ENCODE measurements at places on chromosomes 12 and 14.

DNA sequence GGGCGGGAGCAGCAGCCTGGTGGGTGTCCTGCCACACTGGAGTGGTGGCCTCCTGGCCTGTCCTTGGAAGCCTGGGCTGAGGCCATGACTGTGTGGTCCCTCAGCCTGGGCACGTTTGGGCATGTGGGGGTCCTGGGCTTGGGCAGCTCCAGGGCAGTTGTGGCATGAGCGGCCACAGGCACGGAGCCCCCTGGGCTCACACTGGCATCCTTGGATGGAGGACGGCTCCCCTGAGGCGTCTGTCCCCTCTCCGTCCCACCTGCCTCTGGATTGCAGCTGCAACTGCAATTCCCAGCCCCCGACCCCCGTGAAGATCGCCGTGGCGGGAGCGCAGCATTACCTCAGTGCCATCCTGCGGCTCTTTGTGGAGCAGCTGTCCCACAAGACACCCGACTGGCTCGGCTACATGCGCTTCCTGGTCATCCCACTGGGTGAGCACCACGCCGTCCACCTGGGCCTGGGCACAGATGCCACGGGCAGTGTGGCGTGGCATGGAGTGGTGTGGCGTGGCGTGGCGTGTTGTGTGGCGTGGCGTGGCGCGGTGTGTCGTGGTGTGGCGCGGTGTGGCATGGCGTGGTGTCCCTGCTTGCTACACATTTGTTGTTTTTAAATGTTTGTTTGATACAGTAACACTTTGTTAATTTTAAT, 15.1 kb upstream of the TEX22 start:
- DNase-seq = no peak

- no peak for DNase-seq
These were observed 29.6 kb downstream of the WBP11 start for GRCh38 chr12:14773685-14774073.

DNA sequence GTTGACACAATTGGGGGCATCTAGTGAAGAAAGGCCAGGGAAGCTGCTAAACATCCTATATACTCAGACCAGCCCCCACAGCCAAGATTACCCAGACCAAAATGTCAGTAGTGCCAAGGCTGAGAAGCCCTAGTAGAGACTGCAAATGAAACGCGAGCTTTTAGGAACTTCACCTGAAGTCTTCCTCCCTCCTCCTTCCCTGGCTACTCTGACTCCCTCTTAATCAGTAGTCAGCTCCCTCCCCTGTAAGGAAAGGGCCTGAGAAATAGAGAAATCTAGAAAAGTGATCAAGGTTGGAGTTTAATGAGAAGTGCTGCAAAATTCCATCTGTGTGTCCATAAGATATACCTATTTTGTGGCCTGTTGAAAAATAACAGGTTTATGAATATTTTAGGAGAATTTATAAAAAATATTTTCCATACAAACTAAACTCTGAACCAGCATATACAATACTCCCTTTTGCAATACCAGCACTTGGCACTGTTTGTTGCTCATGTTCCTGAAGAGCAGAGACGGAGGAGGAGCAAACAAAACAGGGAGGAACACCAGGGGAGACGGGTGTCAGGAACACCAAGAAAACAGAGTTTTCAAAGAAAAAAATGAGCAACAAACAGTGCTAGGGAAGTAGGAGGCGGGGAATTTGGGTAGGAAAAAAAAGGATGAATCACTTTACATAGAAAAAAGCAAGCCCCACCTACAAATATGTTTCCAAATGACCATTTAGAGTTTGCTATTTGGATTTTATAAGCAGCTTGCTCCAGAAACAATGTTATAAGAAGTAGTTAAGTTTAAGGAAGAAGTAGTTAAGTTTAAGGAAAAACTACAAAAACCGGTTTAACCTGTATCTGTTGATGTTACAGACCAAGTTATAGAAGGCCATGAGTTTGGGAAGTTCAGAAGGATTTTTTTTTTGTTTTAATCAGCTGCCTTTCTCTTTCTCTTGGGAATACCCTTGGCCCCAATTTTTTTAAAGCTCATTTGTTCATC, 282.1 kb upstream of the GRIP1 start:
- no peak for DNase-seq

DNA sequence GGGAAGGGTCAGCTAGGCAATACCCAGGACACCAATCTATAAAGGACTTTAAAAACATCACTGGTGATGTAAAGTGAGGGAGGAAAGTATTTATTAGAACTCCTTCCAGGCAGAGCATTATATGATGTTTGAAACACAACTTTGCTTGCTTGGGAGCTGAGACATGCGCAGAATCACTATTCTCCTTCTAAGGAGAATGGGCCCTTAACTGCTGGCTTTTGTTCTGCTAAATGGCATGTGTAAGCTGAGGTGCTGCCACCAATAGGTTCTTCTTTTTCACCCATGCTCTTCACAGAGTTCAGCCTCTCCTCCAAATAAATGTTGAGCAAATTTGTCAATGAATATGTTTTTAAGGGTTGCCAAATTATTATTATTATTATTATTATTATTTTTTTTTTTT, 3.9 kb downstream of the STAC3 start:
- no peak for DNase-seq

GRCh38 chr12:78886719-78887407, 22.3 kb downstream of the SYT1 start:
- peak; percentile 2 for DNase-seq

DNA sequence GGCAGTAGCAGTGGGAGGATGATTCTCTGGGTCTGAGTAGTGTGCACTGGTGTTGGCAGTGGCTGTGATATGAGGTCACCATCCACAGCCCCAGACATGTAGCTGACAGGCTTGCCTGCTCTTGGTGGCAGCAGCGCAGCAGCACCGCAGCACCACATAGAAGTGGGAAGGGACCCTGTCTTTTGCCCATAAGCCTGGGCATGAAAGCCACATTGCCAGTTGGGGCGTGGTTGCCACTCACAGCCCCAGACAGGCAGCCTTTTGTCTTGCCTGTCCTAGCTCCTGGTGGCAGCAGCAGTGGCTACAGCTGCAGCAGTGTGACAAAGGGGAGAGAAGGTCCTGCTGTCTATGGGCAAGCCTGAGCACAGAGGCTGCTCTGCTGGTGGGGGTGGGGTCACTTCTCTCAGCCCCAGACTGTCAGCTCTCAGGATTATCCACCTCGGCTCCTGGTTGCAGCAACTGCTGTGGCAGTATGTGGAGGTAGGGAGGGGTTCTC, 71.5 kb downstream of the BRMS1L start:
- no peak for DNase-seq

- no peak for DNase-seq
These were observed 319.2 kb downstream of the DPF3 start for GRCh38 chr14:72574715-72575114.

DNA sequence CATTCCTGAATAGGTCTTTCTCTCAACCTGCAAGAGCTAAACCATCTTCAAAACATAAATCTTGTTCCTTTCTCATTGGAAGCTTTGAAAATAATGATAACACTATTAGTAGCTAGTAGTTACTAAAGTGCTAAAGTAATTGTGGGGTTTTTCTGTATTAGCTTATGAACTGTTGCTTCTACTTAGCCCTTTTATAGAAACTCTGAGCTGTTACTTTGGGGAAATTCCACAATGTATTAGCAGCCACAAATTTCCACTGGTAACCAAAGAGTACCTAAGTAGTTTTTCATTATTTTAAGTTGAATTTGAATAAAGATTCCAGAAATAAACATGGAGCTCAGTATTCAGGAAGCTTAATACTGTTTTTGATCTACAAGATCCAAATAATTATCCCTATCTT, 6.4 kb upstream of the MAPK1IP1L start:
- DNase-seq = no peak

DNA sequence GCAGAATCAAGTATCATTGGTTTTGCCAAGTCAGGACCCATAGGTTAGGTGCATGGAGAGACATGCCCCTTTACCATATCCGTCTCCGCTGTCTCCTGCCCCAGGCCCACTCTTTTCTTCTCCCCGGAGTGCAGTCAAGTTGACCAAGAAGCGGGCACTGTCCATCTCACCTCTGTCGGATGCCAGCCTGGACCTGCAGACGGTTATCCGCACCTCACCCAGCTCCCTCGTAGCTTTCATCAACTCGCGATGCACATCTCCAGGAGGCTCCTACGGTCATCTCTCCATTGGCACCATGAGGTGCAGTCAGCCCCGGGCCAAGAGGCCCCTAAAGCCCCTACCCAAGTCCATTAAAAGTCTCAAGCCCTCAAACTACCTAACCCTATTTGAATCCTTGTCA, 5.0 kb downstream of the GLI1 start:
- no peak for DNase-seq

DNA sequence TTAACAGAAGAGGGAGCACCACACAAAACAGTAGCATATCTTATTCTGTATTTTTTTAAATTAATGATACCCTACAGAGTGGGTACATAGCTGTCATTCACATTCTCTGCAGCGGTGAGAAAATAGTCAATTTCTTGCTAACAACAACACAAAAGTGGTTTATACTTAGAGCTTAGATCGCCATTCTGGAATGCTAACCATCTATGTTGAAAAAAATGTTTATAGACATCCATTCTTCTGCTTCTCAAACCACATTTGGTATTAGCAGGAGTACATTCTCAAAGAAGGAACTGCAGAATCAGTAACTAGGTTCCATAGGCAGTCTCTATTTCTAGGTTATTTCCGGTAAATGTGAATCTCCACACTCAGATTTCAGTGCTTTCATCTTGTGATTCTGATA, 185.9 kb downstream of the PPFIA2 start:
- DNase-seq = no peak

GRCh38 chr12:57181561-57182155, 34.2 kb upstream of the LRP1-AS start:
- DNase-seq = no peak
